Kidney epithelial cell (primary cell): ENCODE measurements at places on chromosomes 5 and 9. TPM values are rescaled to one million over a fixed set of nuclear protein-coding genes. Genes with fewer than 3 reads are reported as not detected.
A peak's percentile ranks its signal among the peaks of the same experiment; 100 is the strongest.

The HTR1A gene
- total RNA-seq = not detected in 2 replicates

The KIAA0825 gene
- total RNA-seq = 2.7 and 3.2 TPM in 2 replicates

The ELL2 gene
- total RNA-seq = 11.2 and 14.1 TPM in 2 replicates

The GLRA1 gene
- total RNA-seq = not detected in 2 replicates

The ECSCR gene
- total RNA-seq = not detected in 2 replicates

The ASPN gene
- total RNA-seq = not detected in 2 replicates

The PCDHAC1 gene
- total RNA-seq = 0.07 and 0.17 TPM in 2 replicates

The DNAJC21 gene
- total RNA-seq = 22.1 and 37.0 TPM in 2 replicates

The CCDC152 gene
- 0.68 and 0.96 TPM in 2 replicates for total RNA-seq

The RORB gene
- total RNA-seq = not detected in 2 replicates

The AIF1L gene
- total RNA-seq = 50.7 and 58.4 TPM in 2 replicates

The CTSL gene
- total RNA-seq = 85.2 and 117 TPM in 2 replicates

DNA sequence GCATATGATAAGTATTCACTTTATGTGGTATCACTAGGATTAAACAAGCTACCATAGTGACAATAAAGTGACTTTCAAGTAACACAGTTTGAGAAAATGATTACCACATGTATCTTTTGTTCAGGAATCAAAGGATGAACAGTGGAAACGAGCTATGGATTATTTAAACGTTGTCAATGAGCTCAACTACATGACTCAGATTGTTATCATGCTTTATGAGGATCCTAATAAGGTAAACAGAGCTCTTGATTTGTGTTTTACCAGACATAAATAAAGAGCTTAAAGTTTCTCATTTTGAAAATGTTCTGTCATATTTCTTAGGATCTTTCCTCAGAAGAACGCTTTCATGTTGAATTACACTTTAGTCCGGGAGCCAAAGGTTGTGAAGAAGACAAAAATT is 57.4 kb downstream of the PPIP5K2 start:
- DNase-seq = no peak

- DNase-seq = no peak
These were observed 548.1 kb upstream of the C9orf72 start for GRCh38 chr9:28121366-28121765.

GRCh38 chr5:3809455-3809854 is 213.8 kb downstream of the IRX1 start:
- no peak for DNase-seq

DNA sequence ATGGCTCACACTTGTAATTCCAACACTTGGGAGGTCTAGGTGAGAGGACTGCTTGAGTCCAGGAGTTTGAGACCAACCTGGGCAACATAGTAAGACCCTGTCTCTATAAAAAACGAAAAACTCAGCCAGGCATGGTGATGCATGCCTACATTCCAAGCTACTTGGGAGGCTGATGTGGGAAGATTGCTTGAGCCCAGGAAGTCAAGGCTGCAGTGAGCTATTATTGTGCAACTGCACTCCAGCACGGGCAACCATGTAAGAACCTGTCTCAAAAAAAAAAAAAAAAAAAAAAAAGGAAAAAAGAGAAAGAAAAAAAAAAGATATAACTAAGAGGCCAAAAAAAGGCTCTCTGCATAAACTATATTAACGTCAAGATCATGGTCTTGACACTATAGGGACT is 27.3 kb downstream of the GIN1 start:
- no peak for DNase-seq

DNA sequence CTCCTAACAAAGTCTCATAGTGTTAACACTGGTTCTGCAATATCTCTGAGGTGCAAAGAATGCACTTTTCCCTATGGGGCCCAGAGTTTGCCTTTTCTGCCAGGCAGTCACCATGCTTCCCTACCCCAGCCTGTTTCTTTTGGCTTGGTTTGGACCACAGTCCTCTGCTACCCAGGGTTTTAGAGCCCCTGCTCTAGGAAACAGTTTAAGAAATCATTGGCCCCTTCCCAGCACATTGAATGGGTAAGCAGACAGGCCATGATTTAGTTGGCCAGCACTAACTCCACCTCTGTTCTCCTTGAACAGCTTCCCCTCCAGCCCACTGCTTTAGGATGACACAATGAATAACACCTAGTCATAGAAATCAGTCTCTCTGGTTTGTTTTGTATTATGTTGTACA is 73.2 kb downstream of the UBAP1 start:
- peak; percentile 25 for DNase-seq

DNA sequence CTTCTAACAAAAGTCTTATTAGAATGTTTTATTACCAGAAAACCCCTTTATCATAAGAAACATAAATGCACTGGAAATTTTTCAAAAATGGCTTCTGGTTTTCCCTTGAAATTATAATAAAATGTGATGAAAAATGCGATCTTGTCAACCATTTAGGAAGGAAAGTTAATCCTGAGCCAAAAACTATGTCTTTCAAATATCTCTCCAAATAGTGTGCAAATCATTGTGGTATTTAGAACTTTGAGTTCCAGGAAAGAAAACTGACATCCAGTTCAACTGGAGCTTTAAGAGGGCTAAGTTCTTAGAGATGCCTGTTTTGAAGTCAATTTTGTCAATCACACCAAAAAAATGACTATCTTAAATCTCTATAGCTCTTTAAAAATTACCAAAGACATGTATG is 425.4 kb downstream of the DNAH5 start:
- DNase-seq = no peak

- no peak for DNase-seq
These were observed 369.1 kb upstream of the DAP start for GRCh38 chr5:11130131-11130530.

- DNase-seq = no peak
These were observed 25.7 kb downstream of the FAM174A start for GRCh38 chr5:100560860-100561259.

DNA sequence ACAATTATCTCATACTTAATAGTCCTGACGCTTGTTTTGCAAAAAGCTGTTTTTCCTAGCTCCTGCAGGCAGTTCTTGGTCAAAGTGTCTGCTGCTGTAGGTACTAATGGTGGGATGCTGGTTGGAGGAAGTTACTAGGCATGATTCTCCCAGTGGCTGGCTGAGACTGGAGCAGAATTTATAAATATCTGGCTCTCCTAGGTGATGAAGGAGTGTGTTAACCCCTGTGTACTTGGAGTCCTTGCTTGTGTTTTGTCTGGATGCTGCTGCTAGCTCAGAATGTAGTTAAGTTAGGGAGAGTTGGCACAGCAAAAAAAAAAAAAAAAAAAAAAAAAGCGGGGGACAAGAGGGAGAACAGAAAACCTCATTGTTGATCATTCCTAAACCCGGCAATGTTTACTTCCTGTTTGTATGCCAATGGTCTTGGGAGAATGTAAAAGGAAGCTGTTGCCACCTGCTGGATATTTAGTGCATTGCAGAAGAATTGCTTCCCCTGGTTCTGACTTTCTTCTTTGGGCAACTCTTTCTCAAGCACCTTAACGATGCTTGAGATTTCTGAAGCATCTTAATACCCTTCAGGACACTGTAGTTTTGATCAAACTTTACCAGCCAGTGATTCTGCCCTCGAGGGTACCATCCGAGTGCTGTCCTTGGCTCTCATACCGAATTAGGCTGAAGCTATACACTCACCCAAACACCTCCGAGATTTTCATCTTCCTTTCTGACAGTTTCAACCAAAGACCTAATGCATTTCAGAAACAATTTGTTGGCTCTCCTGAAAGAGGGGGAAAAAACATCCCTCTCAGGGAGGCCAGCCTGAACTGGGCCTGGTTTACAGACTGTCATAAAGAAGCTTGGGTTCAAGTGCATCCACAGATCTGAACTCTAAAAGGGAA is 71.7 kb upstream of the WWC1 start:
- DNase-seq = peak; percentile 38

DNA sequence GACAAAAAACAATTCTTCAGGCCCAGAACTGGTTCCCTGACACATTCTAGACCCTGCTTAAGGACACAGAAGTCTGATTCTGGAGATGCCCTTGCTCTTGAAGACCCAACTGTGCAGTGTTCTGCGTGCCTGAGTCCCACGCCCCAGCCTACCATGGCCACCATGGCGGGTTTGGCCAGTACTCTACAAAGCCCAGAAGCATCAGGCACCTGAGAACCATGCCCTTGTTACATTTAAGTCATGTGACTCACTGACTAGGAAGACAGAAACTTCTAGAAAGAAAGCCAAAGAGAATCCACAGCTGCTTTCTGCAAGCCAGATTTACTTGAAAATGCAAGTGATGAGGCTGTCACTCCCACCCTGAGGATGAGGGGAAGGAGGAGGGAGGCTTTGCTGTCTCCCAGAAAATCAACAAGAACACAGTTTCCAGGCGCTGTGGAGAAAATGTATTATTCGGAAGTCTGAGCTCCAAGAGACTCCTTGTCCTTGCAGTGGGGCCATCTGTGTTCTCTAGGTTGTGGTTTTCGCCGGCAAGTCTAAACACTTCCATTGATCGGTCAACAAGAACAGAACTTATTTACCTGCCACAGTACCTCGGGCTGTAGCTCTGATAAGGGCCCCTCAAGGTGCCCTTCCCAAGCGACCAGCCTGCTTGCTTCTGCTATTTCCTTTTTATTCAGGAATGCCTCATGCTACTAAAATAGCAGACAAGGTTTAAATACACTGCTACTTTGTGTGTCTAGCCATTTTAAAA is 81.3 kb upstream of the DMRT1 start:
- DNase-seq = no peak

DNA sequence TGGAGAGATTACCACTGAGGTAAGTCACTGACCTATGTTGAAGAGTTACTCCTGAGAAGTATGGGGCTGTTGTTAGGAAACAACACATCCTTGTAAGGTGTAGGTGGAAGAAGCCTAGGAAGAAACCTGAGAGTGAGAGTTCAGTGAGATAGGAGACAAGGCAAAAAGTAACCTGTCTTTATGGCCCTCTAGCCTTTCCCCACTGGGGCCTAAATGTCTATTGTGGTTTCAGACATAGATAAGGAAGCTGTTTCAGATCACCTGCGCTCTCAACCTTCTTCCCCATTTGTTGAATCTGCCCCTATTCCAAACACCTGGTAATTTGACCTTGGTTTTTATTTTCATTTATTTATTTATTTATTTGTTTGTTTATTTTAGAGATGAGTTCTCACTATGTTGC is 397.1 kb upstream of the RORB start:
- no peak for DNase-seq

DNA sequence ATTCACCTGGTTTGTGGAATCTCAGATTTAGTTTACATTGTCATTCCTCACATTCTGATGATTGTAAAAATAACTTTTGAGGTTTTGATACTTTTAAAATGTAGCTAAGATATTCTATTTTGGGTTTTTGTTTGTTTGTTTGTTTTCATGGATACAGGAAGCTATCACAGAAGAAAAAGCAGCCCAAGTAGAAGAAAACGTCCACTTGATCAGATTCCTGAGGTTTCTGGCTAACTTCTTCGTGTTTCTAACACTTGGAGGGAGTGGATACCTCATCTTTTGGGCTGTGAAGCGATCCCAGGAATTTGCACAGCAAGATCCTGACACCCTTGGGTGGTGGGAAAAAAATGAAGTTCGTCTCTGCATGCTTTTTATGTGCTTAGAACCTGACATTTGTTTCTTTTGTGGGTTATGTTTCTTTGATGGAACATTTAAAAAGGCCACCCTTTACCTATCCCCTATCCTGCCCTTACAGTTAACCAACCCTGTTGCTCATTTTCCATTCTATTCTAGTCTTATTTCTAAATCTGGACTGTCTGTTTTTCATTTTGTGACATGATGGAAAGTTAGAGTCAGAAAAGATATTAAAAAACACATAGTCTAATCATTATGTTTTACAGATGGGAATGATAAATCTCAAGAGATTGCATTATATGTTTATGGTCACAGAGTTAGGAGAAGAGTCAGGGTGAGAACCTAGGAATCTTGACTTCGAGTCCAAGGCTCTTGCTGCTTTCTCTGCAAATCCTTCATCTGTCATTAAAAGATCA is 163.7 kb downstream of the ALDH1A1 start:
- no peak for DNase-seq

- DNase-seq = no peak
These were observed 2.4 kb downstream of the PTCH1 start for GRCh38 chr9:95514342-95514741.

GRCh38 chr5:180059326-180059725 is 12.2 kb downstream of the RNF130 start:
- DNase-seq = no peak

- DNase-seq = no peak
These were observed 17.6 kb upstream of the SETX start for GRCh38 chr9:132372177-132373095.

- DNase-seq = peak; percentile 16
These were observed at the start of gene PLPPR1 for GRCh38 chr9:101028346-101029314. Gene PLPPR1, plus strand, starts transcription at chr9:101028727.

- no peak for DNase-seq
These were observed 20.2 kb downstream of the NNT start for GRCh38 chr5:43623048-43623680.

- peak; percentile 60 for DNase-seq
These were observed 41.4 kb downstream of the DAB2IP start for GRCh38 chr9:121692606-121693387.

GRCh38 chr5:130032807-130033206 is 128.5 kb downstream of the CHSY3 start:
- no peak for DNase-seq

DNA sequence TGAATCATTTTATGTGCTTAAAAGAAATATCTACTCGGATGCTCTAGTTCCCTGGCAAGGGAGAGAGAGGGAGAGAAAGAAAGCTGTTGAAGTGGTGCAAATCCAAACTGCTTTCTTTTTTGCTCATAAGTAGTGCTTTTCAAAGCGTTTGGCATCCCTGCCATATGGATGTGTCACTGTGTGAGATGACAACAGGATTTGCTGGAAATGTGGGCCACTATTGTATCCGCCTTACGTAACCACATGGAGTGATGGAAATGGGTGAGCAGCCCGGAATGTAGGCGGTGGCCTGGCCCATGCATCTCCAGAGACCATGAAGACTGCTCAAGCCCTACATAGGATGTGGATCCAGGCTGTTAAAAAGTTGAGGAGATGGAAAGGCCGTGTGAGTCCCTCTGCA is 30.8 kb downstream of the TJP2 start:
- no peak for DNase-seq

DNA sequence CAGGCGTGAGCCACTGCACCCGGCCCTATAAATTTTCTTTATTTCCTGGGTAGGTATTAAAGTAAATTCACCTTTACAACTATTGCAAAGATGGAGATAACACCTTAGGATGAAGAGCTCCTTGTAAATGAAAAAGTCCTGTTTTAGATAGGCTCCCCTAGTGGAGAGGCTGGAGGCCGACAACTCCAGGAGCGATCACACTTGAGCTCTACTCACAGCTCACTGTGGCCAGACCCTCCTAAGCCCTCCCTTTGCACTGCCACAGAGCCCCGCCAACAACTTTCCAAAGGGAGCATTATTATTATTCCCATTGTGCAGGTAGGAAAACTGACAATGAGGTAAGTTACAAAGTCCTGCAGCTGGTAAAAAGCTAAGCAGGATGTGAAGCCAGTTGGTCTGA is 139.1 kb upstream of the ERCC6L2 start:
- no peak for DNase-seq

DNA sequence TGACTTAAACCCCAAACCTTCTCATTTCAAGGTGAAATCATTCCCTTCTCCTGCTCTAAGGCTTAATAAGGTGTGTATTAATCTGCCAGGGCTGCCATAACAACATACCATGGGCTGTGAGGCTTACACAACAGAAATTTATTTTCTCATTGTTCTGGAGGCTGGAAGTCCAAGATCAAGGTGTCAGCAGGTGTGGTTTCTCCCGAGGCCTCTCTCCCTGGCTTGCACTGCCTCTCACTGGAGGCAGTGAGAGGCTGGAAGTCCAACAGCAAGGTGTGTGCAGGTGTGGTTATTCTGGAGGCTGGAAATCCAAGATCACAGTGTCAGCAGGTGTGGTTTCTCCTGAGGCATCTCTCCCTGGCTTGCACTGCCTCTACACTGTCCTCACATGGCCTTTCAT is 280.3 kb upstream of the TUT7 start:
- DNase-seq = no peak

- DNase-seq = no peak
These were observed 334.8 kb downstream of the FBXL17 start for GRCh38 chr5:108046955-108047670.
